Mammary epithelial cell (primary cell): ENCODE measurements at places on chromosomes 7 and 10. TPM values are rescaled to one million over a fixed set of nuclear protein-coding genes. Genes with fewer than 3 reads are reported as not detected.

The TSPAN33 gene
- 1.7 and 1.9 TPM in 2 replicates for total RNA-seq

The SPDYE8 gene
- total RNA-seq: not detected in 2 replicates

The PRLHR gene
- not detected in 2 replicates for total RNA-seq

The CYP3A4 gene
- not detected in 2 replicates for total RNA-seq
